ENCODE measurements at places on chromosomes 3 and 15.

DNA sequence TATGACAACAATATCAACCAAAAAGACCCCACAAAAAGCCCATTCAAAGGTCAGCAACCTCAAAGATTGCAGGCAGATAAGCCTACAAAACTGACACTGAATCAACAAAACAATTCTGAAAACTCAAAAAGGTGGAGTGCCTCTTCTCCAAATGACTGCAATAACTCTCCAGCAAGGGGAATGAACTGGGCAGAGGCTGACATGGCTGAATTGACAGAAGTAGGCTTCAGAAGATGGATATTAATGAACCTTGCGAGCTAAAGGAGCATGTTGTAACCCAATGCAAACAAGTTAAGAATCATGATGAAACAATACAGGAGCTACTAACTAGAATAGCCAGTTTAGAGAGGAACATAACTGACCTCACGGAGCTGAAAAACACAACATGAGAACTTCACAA lies 20.4 kb upstream of the SLC25A38 start:
- DNase-seq: no peak

DNA sequence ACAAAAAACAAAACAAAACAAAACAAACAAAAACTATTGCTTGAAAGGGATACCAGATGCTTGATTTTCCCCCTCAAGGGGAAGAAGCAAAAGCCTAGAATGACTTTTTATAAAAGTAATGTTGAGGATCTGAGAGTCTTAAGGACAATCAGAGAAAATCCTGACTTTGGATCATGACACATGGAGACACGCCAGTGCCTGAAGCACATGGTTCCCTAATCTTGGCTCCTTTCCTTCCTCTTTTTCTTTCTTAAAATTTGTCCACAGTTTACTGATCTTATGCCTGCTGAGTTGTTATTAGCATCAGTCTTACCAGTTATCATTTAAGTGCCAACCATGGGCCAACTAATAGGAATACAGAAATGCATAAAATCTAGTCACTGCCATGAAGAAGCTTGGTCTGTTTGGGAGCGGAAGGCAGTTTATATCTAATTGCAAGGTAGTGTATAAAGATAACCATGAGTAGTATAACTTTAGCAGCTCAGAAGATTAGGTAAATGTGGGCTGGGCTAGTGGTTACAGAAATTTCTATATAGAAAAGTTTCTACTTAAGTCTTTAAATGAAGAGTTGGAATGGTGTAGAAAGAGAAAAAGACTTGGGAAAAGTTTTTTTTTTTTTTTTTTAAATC lies 6.9 kb downstream of the GLCE start:
- DNase-seq: no peak

DNA sequence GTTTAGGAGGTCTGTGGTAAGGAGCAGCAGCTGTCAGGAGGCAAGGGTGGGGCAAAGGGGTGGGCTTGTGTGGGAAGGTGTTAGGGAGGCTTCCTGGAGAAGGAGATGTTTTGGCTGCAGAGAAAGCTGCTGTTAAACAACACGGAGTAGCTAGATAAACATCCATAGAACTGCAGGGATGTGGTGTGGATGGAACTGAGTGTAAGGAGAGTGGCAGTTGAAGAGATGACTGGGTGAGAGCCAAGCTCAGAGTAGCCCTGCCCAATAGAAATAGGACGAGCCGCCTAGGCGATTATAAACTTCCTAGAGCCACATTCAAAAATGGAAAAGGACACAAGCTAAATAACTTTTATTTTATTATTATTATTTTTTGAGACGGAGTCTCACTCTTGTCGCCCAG lies 19.9 kb downstream of the RPLP1 start:
- no peak for DNase-seq

GRCh38 chr3:126345231-126345630 lies 12.0 kb downstream of the KLF15 start:
- no peak for DNase-seq

GRCh38 chr15:36371509-36371908 lies 207.9 kb upstream of the CDIN1 start:
- DNase-seq: no peak

GRCh38 chr3:194195611-194196010 lies 59.7 kb downstream of the HES1 start:
- DNase-seq: no peak

GRCh38 chr15:98653686-98654085 lies 5.3 kb downstream of the IGF1R start:
- DNase-seq: peak; percentile 27

DNA sequence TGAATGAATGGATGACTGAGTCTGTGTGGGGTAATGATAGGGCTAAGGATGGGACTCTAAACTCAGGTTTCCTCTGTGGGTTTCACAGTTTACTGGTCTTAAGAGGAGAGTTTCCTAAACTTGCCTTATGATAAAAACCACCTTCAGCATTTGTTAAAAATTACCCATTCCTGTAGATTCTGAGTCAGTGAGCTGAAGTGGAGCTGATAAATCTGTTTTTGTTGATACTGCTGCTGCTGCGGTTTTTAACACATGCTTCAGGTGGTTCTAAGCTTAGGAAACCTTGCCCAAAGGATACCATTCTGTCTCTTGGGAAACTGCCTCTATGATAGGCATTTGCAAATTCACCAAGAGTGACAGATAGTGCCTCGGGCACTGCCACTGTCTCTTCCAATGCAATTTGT lies 52.6 kb downstream of the MECOM start:
- DNase-seq: no peak

- no peak for DNase-seq
Observed at GRCh38 chr3:119497820-119498185, 544 bp upstream of the TIMMDC1 start.

GRCh38 chr3:164397462-164397861 lies 680.8 kb downstream of the SI start:
- no peak for DNase-seq

- DNase-seq: no peak
Observed at GRCh38 chr3:43023066-43023465, 44.0 kb downstream of the GASK1A start.

DNA sequence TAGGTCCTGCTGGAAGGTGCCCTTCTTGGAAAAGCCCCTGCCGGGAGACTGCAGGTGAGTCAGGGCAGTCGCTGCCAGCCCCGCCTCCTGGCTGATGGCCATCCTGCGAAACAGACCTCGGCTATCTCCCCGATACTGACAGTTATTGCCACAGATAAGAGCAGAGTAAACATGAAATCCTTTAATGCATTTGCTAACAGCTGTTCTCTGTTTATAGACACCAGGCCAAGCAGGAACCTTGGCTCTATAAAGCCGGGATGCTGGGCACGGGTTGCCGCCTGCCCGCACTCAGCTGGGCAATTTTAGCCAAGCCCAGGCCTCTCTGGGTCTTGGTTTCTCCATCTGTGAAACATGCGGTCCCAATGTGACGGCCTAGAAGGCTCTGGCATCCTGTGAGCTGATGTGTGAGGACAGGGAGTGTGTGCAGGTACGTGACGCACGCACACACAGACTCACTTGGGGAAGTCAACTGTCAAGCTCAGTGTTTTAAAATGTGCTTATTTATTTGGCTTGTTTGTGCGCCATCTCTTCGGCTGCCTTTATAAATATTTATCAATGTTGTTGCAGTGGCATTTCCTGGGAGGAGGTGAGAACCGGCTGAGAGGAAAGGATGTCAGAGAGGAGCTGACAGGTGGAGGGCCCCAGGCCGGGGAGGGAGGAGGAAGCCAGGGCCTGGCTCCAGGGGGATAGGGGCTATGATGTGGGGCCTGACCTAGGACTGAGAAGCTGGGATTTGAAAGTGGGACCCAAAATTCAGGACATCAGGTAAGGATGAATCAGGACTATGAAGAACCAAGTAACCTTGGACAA lies 50.8 kb upstream of the PRR23E start:
- no peak for DNase-seq

GRCh38 chr3:68207327-68207726 lies 552.9 kb upstream of the SUCLG2 start:
- no peak for DNase-seq

GRCh38 chr3:45441584-45442310 lies 53.4 kb downstream of the LARS2 start:
- DNase-seq: peak; percentile 76

GRCh38 chr3:57582474-57583168 lies 14.5 kb downstream of the ARF4 start:
- no peak for DNase-seq

DNA sequence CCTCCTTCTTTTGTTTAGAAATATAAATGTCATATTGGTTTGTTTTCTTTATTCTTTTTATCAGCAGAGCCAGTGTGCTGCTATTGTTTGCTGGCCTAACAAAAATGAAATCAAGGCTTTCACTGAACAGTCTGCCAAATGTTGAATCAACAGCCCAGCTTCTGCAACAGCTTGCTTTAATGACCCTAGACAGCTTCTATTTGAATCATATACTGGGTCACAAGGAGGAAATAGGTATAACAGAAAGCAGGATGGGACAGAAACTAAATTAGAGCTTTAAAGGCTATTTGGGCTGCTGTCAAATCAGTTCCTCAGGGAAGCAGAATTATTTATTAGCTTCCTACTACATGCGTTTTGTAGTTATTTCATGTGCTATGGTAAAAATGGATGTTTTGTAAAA lies 12.1 kb upstream of the DNAJC13 start:
- no peak for DNase-seq

- no peak for DNase-seq
Observed at GRCh38 chr15:73751511-73751898, 1.6 kb downstream of the INSYN1 start.

DNA sequence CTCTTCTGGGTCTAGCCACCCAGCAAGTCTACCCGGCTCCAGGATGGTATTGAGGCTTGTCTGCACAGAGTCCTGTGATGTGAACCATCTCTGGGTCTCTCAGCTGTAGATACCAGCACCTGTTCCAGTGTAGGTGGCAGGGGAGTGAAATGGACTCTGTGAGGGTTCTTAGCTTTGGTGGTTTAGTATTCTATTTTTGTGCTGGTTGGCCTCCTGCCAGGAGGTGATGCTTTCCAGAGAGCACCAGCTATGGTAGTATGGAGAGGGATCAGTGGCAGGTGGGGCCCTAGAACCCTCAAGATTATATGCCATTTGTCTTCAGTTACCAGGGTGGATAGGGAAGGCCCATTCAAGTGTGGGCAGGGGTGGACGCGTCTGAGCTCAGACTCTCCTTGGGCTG lies 283.4 kb upstream of the LYSMD4 start:
- DNase-seq: no peak

GRCh38 chr15:80526556-80527340 lies 122.6 kb downstream of the ARNT2 start:
- DNase-seq: no peak

DNA sequence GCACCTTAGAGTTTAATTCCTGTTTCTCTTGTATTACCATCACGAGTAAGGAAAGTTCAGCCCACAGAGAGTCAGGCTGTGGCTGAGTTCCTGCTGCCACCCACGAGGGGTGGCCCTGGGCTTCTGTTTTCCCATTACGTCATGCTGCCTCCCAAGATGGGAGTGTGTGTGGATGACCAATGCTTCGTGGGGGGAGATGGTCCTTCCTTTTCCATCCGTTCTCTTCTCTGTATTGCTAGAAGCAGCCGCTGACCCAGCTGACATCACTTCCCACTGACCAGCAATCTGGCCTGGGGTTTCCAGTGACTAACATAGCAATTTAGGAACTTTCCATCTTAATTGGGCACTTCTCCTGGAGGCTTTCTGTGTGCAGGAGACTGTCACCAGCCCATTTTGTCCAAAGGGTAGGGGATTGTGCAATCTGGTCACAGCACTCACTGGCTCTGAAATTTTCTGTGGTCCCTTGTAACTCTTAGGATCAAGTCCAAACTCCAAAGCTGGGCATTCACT lies 9.3 kb downstream of the IRAK2 start:
- DNase-seq: peak; percentile 59

DNA sequence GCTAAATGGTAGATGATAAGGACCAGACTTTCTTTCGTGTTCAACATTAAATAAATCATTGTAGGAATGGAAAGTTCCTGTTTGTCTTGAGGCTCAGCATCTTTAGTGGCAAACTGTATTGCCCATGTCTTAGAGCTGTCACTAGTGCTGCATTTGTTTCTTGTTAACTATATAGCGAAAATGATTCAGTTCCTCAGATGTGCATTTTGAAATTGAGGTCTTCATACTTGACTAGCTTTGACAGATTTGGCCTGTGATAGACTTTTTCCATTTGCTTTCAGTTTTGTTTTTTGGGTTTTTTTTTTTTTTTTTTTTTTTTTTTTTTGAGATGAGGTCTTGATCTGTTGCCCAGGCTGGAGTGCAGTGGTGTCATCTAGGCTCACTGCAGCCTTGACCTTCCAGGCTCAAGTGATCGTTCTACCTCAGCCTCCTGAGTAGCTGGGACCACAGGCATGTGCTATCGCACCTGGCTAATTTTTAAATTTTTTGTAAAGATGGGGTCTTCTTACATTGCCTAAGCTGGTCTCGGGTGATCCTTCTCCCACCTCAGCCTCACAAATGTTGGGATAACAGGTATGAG lies 9.5 kb upstream of the RPLP1 start:
- no peak for DNase-seq

DNA sequence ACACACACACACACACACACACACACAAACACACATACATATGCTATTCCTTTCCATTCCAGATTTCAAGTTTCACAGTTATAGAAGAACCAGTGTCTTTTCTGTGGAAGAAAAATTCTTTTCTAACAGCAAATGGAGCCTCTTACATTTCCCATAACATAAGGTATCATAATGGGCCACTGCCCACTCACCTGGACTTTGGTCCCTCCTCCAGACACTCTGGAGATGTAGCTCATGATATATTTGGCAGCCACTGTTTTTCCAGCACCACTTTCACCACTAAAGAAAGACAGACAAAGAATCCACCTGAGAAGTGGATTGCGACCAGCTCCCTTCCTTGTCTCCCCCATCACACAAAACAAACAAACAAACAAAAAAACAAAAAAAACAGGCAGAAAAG lies 29.8 kb downstream of the LDHAL6B start:
- DNase-seq: no peak

- DNase-seq: peak; percentile 65
Observed at GRCh38 chr3:42014921-42015533, 53.1 kb upstream of the ULK4 start.

- DNase-seq: no peak
Observed at GRCh38 chr3:124960105-124960504, 25.6 kb upstream of the MUC13 start.

GRCh38 chr15:65054333-65055200 lies 9.4 kb downstream of the SLC51B start:
- DNase-seq: peak; percentile 41

All from skin of body (tissue), 3 donors.